ENCODE measurements at places on chromosomes 12 and 14.

- DNase-seq = no peak
Measured at GRCh38 chr12:3251067-3251466, 173.9 kb downstream of the TSPAN9 start.

GRCh38 chr14:57244106-57244505 lies 24.6 kb downstream of the EXOC5 start:
- DNase-seq = peak; percentile 11

DNA sequence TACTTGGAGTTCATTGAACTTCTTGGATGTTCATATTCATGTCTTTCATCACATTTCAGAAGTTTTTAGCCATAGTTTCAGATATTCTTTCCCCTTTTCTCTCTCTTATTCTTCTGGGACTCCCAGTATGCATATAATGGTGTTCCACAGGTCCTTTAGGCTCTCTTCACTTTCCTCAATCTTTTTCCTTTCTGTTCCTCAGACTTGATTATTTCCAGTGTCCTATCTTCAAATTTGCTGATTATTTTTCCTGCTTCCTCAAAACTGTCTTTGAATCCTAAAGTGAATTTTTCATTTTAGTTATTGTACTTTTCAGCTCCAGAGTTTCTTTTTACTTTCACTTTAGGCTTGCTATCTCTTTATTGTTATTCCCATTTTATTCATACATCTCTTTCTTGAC lies 8.8 kb upstream of the ZFP36L1 start:
- DNase-seq = no peak

- DNase-seq = peak; percentile 59
Measured at GRCh38 chr14:61512026-61512834, 183.1 kb upstream of the HIF1A start.
